ENCODE measurements at places on chromosomes 1 and 21.
A peak's percentile ranks its signal among the peaks of the same experiment; 100 is the strongest.

GRCh38 chr21:44083631-44084291 is 23.4 kb upstream of the PWP2 start:
- no peak for DNase-seq

GRCh38 chr1:206784471-206784903 is 12.2 kb upstream of the IL10 start:
- no peak for DNase-seq

DNA sequence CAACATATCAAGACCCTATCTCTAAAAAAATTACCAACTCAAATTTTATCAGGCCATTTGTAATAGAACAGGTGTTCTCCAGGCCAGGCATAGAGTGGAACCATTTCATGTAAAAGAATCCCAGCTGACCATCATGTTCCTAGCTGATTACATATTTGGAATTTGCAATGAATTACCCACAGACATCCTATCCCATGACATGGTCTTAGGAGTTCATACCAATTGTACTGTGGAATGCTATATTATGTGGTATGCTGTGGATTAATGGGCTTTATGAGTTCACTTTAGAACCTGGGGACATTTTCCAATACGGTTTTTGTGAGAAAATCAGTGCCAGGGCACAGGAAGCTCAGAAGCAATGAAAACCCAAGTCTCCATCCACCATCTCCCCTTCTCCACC is 110.3 kb downstream of the ZNF281 start:
- DNase-seq = no peak

- DNase-seq = no peak
These were observed 15.1 kb downstream of the OR6F1 start for GRCh38 chr1:247701338-247701737.

GRCh38 chr1:42936309-42937078 is 22.2 kb downstream of the SLC2A1 start:
- DNase-seq = peak; percentile 50

DNA sequence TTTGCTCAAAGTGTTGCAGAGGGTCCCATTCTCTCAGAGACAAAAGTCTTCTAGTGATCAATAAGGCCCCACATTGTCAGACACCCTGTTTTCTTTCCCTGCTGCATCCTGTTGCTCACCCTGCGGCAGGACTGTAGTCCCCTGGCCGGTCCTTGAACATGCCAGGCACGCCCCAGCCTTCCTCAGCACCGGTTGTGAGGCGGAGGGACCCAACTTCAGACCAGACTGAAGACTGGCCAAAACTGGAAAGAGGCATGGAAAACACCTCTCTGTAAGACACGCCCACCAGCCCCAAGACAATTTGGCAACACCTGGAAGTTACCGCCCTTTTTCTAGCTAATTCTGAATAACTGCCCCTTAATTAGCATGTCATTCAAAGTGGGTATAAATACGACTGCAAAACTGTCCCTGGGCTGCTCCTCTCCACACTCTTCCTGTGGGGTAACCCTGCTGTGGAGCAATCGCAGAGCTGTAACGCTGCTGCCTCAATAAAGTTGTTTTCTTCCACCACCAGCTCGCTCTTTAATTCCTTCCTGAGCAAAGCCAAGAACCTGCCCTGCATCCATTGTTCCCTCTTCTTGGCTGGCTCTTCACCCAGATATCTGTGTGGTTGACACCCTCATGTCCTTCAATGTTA is 23.8 kb downstream of the PLA2G2A start:
- DNase-seq = no peak

DNA sequence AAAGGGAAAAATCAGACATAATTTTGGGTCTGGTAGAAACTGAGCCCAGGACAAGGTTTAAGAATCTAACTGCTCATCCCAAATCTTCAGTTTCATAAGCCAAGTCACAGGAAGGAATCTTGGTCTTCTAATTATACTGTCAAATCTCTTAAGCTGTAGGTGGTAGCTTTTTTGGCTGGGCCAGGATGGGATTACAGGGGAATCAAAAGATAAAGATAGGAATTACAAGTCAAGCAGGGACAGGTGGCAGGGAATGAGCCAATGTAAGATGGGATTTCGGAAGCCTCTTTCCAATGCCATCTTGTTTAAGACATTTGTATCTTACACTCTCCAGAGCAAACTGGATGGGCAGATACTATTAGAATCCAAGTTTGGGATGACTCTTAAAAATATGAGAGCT is 383.5 kb downstream of the KCNH1 start:
- no peak for DNase-seq

DNA sequence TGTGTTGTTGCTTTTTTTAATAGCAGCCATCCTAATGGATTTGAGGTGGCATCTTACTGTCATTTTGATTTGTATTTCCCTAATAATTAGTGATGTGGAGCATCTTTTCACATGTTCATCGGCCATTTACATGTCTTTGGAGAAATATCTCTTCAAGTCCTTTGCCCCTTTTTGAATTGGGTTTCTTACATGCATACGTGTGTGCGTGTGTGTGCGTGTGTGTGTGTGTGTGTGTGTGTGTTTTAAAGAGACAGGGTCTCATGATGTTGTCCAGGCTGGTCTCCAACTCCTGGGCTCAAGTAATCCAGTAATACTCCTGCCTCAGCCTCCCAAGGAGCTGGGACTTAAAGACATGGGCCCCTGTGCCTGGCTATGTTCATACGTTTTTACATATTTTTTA is 9.5 kb downstream of the PKNOX1 start:
- no peak for DNase-seq

All from inflammatory macrophage treated with lipopolysaccharide for 1 hour (primary cell).